ENCODE measurements at places on chromosomes 5 and 9.

DNA sequence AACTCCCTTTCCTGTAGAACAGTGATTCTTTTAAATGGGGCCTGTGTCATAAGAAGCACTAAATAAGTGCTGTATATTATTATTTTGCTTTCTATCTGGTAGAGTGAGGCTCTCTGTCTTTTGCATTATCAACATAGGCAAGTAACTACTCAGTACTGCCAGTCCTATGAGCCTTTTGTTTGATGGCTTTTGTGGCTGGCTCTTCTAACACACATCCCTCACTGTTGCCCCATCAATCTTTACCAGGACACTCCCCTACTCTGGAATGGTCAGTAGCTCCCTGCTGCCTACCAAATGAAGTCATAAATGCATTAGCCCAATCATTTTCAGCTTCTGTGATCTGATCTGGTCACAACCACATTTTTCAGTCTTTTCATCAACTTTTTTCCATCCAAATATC is 137.6 kb downstream of the INSYN2B start:
- no peak for DNase-seq

DNA sequence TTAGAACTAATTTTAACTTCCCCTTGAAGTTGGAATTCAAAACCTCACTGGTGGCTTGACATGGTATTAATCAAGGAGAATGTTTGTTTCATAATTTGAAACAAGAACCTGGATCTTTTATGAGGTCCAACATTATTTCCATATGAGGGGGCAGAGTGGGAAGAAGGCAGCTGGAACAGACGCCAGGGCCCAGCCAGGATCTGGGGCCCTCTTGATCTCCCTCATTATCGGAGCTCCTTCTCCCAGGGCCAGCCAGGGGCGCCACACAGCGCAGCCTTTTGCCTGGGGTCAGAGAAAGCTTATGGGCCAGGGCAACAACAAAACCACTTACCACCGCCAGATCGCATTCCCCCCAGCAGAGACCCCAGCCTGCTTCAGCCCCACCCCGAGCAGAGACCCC is 27.1 kb upstream of the NKD2 start:
- DNase-seq = no peak

DNA sequence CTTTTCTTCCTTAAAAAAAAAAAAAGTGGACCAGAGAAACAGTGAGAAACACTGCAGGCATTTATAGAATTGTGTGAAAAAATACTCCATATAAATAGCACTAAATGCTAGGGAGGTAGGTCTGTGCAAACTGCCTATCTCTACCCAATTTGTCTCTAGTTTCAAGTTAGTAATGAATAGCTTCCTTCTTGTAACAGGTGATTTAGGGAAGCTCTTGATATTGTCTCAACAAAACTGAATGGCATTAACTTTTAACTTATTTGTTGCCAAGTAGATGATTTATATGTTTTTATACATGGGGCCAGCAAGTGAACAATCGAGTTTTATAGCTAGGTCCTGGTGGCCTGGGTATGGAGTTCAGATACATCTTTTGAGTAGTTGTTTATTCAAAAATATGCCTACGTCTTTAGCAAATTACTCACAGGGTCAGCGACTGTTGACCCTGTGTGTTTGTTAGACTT is 283.6 kb downstream of the NR3C1 start:
- DNase-seq = no peak

GRCh38 chr9:97237951-97238889 is 69.2 kb upstream of the CCDC180 start:
- peak; percentile 80 for DNase-seq

- no peak for DNase-seq
Measured at GRCh38 chr9:70701163-70701562, 286.7 kb upstream of the KLF9 start.

- DNase-seq = peak; percentile 42
Measured at GRCh38 chr9:129270205-129270604, 92.1 kb upstream of the IER5L start.

DNA sequence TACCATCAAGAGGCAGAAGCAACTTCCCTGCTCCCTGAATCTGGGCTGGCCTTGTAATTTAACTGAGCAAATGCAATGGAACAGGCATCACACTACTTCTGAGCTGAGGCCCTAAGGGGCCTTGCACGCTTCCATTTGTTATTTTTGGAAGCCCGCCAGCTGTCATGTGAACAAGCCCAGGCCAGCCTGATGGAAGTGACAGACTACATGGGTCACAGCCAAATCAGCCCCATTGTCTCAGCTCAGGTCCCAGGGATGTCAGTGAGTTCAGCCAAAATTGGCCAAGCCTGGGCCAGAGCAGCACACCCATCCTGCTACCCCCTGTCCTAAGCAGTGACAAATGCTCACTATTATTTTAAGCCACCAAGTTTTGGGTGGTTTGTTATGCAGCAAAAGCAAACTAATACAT is 72.8 kb downstream of the PRRT1B start:
- DNase-seq = no peak

GRCh38 chr5:59724482-59725391 is 168.8 kb downstream of the PDE4D start:
- peak; percentile 9 for DNase-seq

- no peak for DNase-seq
Measured at GRCh38 chr9:120526534-120526933, 53.4 kb downstream of the CDK5RAP2 start.

- no peak for DNase-seq
Measured at GRCh38 chr5:150945947-150946346, 41.2 kb upstream of the ZNF300 start.

GRCh38 chr5:95029569-95030366 is 255.1 kb downstream of the MCTP1 start:
- no peak for DNase-seq

DNA sequence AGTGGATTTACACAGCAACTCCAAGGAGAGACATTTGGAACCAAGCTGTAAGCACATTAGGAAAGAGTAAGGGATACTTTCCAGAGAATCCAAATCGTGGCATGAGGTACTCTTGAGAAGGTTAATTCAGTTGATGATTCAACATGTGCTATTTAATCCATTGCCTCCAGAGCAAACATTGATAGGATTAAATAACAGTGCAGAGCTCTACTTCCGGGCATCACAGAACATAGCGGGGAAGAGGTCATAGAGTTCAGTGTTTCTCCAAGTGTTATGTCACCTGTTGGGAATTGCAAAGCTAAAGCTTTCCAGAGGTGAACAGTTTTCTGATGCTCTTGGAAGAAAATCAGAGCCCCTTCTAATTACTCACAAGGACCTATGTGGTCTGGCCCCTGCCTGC is 127.5 kb downstream of the PPP2R2B start:
- no peak for DNase-seq

GRCh38 chr9:5799314-5799713 is 33.6 kb downstream of the ERMP1 start:
- no peak for DNase-seq

GRCh38 chr9:119559056-119559455 is 189.8 kb upstream of the BRINP1 start:
- DNase-seq = no peak

DNA sequence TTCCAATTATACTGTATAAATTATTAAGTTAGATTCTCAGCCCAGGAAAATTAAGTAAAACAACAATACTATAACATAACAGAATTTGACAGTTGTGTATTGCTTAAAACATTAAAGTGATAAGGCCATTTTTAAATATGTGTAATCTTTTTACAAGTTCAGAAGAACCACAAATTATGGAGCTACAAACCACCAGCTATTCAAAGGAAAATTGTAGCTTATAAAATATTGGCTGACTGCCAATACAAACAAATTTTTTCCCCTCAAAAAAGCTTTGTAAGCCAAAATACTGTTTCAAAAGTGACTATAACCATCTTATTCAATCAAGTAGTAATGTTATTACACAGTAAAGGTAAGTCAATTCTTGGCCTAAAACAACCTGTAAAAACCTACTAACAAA is 21.9 kb downstream of the STRBP start:
- no peak for DNase-seq

DNA sequence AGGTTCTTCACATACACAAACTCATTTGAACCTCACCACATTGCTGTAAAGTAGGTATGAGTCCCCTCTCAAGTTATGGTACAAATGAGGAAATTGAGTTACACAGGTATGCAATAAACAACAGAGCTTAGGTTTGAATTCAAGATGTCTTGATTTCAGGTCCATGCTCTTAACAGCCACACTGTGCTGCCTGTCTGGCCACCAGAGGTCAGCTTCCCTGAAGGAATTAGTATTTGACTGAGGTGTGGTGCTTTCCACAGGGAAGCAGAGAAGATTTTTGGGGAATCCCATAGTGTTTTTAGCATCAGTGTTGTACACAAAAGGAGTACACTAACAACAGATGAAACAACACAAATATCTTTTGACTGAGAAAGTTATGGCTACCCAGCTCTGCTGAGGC is 94.4 kb upstream of the ITGA1 start:
- DNase-seq = peak; percentile 27

- DNase-seq = no peak
Measured at GRCh38 chr9:134348404-134349155, 22.3 kb downstream of the RXRA start.

DNA sequence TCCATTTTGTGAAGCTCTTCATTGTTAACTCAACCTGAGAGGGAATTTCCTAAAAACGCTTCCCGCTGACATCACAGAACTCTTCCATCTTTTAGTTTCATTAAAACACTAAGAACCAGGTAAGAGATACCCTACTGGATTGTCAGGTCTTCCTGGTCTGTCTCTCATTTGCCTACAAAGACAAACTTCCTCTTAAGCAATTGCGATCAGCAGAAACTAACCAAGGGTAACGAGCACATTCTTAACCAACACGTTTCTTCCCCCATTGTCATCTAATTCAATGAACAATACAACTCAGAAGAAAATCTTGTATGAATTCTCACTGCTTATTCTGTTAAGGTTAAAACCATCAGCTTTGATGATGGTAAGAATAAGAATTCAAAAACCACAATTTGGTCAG is 6.6 kb downstream of the FBXW11 start:
- no peak for DNase-seq

GRCh38 chr9:1046639-1047572 is 3.3 kb upstream of the DMRT2 start:
- DNase-seq = peak; percentile 10

DNA sequence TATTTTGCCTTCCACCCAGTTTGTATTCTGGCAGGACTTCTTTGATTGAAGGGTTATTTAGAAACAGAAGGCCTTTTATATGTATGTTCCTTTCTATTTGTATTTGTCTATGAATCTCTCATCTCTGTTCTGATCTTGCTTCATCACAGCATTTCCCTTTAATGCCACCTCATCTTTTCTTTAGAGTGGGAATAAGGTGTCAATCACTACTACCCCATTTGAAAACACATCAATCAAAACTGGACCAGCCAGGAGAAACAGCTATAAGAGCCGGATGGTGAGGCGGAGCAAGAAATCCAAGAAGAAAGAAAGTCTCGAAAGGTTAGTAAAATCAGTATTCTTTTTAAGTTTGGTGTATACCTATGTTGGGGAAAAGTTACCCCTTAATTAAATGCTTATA is 36.3 kb downstream of the CD180 start:
- no peak for DNase-seq

GRCh38 chr5:39640552-39640951 is 215.8 kb upstream of the DAB2 start:
- DNase-seq = no peak

- no peak for DNase-seq
Measured at GRCh38 chr5:121152411-121152810, 688.3 kb downstream of the PRR16 start.

DNA sequence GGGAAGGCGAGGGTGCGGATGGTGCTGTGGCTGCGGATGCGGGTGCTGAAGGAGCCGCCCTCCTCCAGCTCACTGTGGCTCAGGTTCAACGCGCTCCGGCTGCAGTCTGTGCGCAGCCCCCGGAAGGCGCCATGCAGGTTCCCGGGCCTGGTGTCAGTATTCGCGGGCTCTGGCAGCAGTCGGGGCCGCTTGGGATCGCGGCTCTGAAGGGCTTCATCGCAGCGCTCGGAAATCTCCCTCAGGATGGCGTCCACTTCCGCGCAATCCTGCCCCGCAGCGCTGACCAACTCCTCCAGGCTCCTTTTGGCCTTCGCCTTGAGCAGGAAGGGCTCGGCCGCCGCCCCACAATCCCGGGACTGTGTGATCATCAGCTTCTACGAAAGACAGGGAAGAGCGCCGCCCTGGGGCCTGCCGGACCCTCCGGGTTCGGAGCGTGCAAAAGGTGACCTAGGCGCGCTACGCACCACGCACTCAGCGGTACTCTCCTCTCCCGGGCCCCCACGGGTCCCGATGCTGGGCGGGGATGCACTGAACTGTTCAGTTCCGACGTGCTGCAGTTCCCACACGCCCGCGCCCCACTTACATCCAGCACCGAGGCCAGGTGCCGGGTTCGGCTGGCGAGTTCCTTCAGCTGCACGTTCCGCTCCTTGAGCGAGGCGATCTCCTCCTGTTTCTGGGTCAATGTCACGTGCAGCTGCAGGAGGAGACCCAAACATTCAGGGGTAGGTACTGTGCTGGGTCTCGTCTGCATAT is 6.5 kb downstream of the MCIDAS start:
- DNase-seq = no peak

- no peak for DNase-seq
Measured at GRCh38 chr9:121694600-121694999, 43.2 kb downstream of the DAB2IP start.

GRCh38 chr5:5787373-5787772 is 364.9 kb downstream of the ICE1 start:
- no peak for DNase-seq

- DNase-seq = no peak
Measured at GRCh38 chr9:36625006-36625615, 52.4 kb downstream of the MELK start.

DNA sequence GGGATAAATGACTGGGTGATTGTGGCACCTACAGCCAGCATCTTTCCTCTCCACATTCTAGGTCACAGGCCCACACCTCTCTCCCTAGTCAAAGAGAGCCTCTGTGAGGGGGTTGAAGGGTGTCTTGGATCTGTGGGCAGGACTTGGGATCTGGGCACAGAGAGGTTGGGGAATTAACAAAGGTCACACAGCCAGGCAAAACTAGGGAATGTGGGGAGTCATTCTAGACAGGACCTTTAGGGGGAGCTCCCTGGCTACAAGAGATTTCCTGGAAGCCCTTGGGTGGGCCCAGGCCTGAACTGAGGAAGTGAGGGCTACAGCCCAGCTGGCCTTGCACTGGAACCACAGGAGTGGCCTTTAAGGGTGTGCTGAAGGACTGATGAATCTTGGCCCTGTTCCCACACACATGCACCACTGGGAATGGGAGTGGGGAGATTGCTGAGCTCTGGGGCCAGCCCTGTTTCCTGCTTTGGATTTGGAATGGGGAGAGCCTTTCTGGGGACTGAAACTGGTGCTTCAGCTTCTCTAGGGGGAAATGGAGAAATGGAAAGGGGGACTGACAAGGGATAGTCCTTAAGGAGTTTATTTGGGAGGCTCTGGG is 12.4 kb upstream of the CXXC5 start:
- DNase-seq = no peak

DNA sequence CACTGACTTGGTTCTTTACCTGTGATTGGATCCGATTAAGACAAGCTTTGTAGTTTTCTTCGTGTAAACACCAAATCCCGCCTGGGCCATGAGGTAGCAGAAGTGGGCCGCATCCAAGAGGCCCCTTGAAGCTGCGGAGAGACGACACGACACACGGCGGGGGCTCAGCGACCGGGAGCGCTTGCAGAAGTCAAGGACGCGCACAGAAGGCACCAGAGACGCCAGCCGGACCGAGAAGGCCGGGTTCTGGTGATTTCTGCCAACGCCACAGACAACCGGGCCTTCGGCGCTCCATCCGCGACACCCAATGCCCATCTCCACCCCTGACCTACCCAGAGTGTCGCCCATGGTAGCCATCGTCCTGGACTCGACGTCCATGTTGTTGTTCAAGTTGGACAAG is 19.8 kb upstream of the INPP5E start:
- no peak for DNase-seq

GRCh38 chr9:119078015-119078414 is 291.2 kb downstream of the BRINP1 start:
- DNase-seq = no peak

Data from activated CD4-positive, alpha-beta T cell treated with anti-CD3 and anti-CD28 coated beads, Interleukin-2, amount 50 U/mL, for 48 hours (primary cell).